Stimulated activated naive B cell treated with anti-CD40 and anti-IgM and Interleukin-4, amounts not matched to agents 10 μg/mL and 1 μg/mL and 100 μg/mL, for 72 hours (primary cell): ENCODE measurements at places on chromosomes 12 and 14.

GRCh38 chr12:46396826-46397225, 24.3 kb upstream of the SLC38A2 start:
- H3K4me1 ChIP-seq, result peaks cover 30% of the 10 kb centered on the region
- no peak overlapping the region for H3K27ac ChIP-seq
- DNase-seq, result no peak
- no peak overlapping the region for H3K4me3 ChIP-seq
- no peaks in the 10 kb centered on the region for H3K27me3 ChIP-seq
- peaks cover 12% of the 10 kb centered on the region for H3K36me3 ChIP-seq

DNA sequence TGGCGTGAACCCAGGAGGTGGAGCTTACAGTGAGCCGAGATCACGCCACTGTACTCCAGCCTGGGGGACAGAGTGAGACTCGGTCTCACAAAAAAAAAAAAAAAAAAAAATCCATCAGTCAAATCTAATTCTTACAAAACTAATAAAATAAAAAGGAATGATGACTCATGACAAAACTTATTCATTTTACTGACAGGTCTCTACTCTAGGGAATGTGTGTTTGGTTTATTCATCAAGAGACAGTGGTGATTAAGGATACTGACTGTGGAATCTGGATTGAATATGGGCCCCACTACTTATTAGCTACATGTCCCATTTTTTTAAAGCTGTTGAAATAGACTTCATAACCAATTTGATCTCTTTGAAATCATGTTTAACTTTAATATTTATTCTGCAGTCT, 29.3 kb upstream of the GAS2L3 start:
- H3K36me3 ChIP-seq, result no peaks in the 10 kb centered on the region
- H3K27me3 ChIP-seq, result no peaks in the 10 kb centered on the region
- no peaks in the 10 kb centered on the region for H3K4me1 ChIP-seq
- DNase-seq, result no peak
- no peak overlapping the region for H3K4me3 ChIP-seq

GRCh38 chr12:43226151-43226550, 325.9 kb downstream of the ADAMTS20 start:
- no peaks in the 10 kb centered on the region for H3K27me3 ChIP-seq
- H3K4me1 ChIP-seq, result peaks cover 3% of the 10 kb centered on the region
- no peak overlapping the region for H3K27ac ChIP-seq
- DNase-seq, result no peak
- H3K4me3 ChIP-seq, result no peak overlapping the region

DNA sequence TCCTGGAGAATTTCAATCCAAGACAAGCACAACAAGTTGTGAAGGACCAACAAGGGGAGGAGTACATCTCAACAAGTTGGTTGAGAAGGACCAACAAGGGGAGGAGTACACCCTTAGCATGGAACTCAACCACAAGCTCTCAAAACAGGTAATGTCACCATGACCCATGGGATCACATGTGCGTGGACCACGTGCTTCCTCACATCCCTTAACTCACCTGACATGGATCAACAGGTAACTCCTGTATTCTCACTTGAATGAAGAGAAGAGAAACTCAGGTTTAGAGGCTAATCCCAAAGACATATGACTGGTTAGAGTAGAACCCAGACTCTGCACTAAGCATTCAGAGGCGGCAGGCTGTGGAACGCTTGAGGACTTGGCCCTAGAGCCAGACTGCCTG, 6.2 kb downstream of the CRACR2A start:
- DNase-seq, result no peak
- peaks cover 26% of the 10 kb centered on the region for H3K4me1 ChIP-seq
- H3K27ac ChIP-seq, result no peak overlapping the region
- H3K27me3 ChIP-seq, result no peaks in the 10 kb centered on the region

DNA sequence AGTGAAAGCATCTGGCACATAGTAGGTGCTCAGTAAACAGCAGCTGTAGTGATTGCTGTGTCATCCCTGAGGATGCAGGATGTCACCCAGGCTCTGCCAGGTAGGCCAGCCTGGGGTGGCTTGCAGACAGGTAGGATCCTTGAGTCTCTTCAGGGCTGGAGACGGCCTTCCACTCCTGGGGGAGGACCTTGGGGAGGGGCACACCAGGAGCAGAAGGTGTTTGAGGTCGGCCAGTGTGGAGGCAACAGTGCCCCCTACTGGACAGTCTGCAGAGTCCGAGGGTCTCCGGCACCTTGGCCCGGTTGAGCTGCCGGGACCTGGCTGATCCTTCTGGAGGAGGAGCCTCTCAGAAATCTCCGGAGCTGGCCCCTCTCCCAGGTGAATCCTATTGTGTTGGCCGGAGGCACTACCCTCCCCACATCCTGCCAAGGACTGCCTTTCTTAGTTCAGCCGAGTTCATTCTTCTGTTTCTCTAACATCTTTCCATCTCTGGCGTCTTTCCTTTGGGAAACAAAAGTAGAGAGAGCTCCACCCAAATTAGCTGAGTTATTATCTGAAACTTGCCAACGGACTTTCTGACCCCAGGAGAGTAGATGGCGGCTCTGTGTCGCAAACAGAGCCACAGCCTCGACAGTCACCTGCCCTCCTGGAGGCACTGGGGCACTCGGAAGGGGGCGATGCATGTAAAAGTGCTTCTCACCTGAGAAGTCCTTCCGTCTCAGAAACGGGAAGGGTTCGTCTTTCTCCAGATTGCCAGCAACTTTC, 41.8 kb upstream of the CLMN start:
- DNase-seq, result peak; percentile 31
- H3K27me3 ChIP-seq, result peaks cover 40% of the 10 kb centered on the region

DNA sequence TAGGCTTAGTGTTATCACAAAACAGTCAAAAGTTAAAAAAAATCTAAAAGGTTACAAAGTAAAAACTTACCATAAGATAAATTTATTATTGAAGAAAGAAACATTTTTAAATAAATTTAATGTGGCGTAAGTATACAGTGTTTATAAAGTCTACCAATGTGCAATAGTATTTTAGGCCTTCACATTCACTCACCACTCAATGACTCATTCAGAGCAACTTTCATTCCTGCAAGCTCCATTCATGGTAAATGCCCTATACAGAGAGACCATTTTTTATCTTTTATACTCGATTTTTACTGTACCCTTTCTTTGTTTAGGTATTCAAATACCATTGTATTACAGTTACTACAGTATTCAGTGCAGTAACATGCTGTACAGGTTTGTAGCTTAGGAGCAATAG, 124.5 kb downstream of the ANO4 start:
- H3K27ac ChIP-seq, result no peak overlapping the region
- no peak overlapping the region for H3K4me3 ChIP-seq
- H3K27me3 ChIP-seq, result no peaks in the 10 kb centered on the region
- no peak for DNase-seq
- H3K36me3 ChIP-seq, result no peaks in the 10 kb centered on the region

DNA sequence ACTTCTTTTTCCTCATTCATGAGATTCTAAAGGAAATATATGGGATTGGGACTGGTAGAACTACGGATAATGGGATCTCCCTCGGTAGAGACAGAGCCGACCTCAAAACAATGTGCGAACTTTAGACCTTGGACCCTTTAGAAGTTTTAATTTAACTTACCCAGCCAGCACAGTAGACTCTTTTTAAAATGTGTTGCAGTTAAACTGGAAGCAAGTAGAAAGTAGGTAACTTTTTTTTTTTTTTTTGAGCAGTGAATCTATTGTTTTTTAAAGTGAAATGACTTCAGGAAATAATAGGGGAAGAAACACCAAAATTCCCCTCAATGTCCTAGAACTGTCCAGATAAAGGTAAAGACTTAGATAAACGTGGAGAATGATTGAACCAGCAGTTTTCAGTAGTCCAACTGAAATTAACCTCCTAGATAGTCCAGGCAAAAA, 1.1 kb upstream of the ATXN2 start:
- H3K27ac ChIP-seq, result peak overlapping the region; percentile 95
- H3K4me3 ChIP-seq, result peak overlapping the region; percentile 90
- H3K4me1 ChIP-seq, result peaks cover 13% of the 10 kb centered on the region
- no peaks in the 10 kb centered on the region for H3K36me3 ChIP-seq

DNA sequence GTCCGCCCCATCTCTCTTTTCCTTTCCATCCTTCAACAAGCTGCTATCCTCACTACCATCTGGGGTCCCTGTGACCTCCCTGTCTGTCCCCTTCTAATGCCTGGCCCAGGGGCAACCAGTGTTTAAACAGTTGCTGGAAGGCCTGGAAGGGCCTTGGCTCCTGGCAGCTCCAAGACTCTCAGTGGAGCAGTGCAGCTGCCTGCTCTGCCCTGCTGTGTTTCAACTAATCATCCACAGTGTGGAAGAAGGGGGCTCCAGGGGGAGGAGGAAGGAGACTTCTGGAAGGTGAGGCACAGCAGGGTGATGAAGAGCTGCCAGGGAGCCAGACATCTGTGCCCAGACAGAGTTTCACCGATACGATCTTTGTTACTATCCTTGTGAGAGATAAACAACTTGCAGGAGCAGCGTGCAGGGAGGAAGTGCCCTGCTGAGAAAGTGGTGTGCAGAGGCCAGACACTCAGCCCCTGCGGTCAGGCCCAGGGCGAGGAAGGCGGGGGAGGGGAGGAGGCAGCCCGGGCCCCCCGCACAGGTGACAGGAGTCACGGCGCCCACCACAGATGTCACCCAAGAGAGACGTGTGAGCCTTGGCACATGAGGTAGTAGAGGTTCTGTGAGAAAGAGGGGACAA, 1061.8 kb downstream of the BCL11B start:
- no peak for DNase-seq
- H3K36me3 ChIP-seq, result no peaks in the 10 kb centered on the region
- H3K4me1 ChIP-seq, result no peaks in the 10 kb centered on the region
- no peak overlapping the region for H3K27ac ChIP-seq
- H3K27me3 ChIP-seq, result no peaks in the 10 kb centered on the region
- H3K4me3 ChIP-seq, result no peak overlapping the region

DNA sequence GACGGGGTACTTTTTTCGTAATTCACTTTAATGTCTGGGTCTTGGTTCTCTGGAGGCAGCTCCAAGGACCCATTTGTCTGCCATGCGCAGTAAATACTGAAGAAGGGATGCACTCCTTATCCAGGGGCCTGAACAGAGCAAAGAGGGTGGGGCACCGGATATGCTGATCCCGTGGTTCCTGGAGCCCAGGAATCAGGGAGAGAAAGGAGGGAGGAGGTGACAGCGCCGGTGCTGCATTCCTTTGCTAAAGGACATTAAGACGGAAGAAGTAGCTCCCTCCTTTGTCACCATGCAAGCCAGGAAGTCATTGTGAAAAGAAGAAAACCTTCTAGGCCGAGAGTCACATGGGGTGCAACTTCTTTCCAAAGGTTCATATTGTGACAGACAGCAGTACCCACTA, 1057.7 kb downstream of the VRK1 start:
- H3K36me3 ChIP-seq, result no peaks in the 10 kb centered on the region
- DNase-seq, result no peak
- no peaks in the 10 kb centered on the region for H3K4me1 ChIP-seq

DNA sequence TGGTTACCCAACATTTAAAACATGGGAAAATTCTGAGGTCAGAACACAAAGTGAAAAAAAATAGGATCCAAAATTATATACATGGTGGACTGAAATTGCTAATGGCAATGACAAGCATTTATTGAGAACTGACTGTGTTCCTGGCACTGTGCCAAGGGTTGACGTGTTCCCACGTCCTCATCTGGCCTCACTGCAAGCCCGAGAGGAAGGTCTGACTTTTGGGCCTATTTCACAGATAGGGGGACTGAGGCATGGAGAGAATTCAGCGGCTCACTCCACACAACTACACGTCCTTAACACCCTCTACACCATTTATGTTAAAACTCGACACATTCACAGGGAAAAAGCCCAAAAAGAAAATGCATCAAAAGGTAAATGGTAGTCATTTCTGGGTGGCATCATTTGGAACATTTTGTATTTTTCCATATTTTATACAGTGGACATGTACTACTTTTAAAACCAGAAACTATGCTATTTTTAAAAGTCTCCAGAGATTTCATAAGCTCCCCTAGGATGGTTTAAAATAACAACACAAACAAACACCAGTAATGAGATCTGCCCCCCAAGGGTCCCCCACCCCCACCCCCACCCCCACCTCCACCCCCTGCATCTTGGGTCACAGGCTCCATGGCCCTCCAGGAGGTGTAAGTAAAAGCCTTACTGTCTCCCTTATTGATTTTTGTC, 27.7 kb downstream of the CLMN start:
- DNase-seq, result peak; percentile 29
- no peak overlapping the region for H3K27ac ChIP-seq
- peaks cover 46% of the 10 kb centered on the region for H3K4me1 ChIP-seq
- H3K36me3 ChIP-seq, result peaks cover 21% of the 10 kb centered on the region
- no peak overlapping the region for H3K4me3 ChIP-seq

DNA sequence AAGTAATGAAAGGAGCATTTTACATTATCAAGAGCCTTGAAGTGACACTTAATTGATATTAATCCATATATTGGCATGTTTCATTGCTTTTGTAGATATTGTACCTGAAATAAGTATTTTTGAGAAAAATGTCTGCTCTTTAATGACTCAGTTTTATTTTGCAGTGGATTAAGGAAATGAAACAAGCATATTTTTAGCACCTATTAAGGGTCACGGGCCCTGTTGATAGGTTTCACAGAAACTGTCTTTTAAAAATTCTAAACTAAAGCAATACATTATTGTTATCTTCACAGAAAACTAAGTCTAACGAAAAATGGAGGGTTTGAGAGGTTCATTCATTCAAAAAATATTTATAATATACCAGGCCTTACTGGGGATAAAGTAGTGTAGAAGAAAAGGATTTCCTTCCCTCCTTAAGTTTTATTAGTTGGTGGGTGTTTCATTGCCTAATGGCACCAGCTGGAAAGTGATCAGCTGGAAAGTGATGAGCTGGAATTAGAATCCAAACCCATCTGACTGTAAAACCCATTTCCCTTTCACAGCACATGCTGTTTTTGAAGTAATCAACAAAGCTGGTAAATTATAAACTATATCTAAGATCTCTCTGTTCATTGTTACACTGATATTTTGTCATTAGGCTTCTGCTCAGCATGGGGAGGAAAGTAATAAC, 54.2 kb downstream of the PTPRQ start:
- no peak overlapping the region for H3K4me3 ChIP-seq
- no peaks in the 10 kb centered on the region for H3K36me3 ChIP-seq
- no peaks in the 10 kb centered on the region for H3K4me1 ChIP-seq
- DNase-seq, result no peak
- no peaks in the 10 kb centered on the region for H3K27me3 ChIP-seq

DNA sequence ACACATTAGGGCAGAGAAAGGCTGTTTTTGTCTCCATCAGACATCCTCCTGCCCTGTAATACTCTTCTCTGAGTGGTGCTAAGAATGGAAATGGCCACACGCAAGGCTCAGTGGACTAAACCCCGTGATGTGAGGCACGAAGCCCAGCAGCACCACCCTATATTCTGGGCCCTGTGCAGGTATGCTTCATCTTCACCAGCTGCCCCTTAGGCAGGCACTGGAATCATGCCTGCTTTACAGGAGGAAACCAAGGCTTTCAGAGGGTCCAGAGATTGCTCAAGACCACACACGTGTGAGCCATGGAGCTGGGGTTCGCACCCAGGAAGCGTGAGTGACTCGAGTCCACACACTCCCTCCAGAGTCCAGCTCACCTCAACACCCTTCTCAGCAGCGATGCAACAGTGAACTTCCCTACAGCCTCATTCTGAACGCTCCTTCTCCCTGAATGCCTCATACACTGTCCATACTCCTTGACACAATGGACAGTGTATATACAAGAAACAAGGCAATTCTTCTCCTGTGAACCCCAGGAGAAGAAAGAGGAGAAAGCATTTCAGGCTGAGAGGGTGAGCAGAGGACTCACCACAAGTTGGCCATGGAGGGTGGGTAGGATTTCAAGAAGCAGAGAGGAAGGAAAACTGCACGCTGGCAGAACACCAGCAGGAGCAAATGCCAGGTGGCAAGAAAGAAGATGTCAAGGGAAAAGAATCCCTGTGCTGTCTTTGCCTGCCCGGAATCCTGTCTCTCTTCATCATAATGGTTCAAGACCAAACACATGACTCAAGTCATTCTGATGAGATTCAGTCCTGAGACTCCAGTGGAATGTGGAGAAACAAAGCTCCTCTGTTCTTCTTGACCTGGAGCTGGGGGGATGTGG, 39.1 kb downstream of the NT5DC3 start:
- H3K27me3 ChIP-seq, result no peaks in the 10 kb centered on the region
- H3K27ac ChIP-seq, result no peak overlapping the region
- H3K4me3 ChIP-seq, result no peak overlapping the region
